Type B pancreatic cell (in vitro differentiated cells): ENCODE measurements at places on chromosomes 6 and 20. TPM values are rescaled to one million over a fixed set of nuclear protein-coding genes. Genes with fewer than 3 reads are reported as not detected.

HLA-DRB5 gene
- 9.2 and 22.1 TPM in 2 replicates for total RNA-seq

TOX2 gene
- 1.5 and 4.7 TPM in 2 replicates for total RNA-seq

SLC17A1 gene
- total RNA-seq: 0.85 and 1.2 TPM in 2 replicates

HS3ST5 gene
- 3.6 and 5.5 TPM in 2 replicates for total RNA-seq

BCAS4 gene
- 6.3 and 9.3 TPM in 2 replicates for total RNA-seq

ADGB gene
- total RNA-seq: 0.31 TPM in 1 of 2 replicates, not detected in the other

DNA sequence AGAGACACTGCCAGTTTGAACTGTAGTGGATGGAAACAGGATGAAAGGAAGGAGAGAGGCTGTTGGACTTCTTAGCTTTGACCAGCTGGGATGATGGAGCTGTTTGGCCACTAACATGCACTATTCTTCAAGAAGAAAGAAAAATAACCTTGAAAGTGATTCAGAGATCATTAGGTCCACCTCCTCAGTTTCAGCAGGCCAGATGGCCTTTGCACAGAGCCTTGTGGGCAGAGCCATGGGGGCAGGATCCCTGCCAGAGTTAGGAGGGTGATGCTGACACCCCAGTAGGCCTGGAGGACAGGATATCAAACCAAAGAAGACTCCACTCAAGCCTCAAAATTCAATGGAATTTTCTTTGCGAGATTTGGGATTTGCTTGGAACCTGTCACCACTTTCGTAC is 74.5 kb upstream of the TMEM181 start:
- no peak overlapping the region for H3K27ac ChIP-seq
- no peaks in the 10 kb centered on the region for H3K4me1 ChIP-seq
- DNase-seq: no peak
- no peaks in the 10 kb centered on the region for H3K27me3 ChIP-seq
- H3K36me3 ChIP-seq: peaks cover 28% of the 10 kb centered on the region

DNA sequence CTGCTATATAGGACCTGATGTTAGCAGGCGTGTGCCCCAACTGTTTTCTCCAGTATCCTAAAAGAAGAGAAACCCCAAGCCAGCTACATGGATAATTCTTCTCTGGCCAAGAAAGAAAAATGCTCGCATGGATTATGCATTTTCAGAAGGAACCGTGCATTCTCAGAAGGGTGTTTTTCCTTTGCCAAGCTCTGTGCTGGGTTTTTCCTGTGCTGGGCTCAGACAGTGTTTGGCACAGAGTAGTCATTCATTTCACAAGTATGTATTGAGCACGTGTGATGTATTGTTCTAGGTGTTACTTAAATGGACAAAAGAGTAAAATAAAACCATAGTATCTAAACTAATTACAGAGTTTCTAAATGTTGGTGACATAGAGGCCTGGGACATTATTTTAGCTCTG is 62.7 kb upstream of the ZNF133 start:
- H3K27ac ChIP-seq: peak overlapping the region; percentile 72
- peaks cover 37% of the 10 kb centered on the region for H3K4me1 ChIP-seq
- H3K36me3 ChIP-seq: no peaks in the 10 kb centered on the region
- H3K4me3 ChIP-seq: peak overlapping the region; percentile 39

DNA sequence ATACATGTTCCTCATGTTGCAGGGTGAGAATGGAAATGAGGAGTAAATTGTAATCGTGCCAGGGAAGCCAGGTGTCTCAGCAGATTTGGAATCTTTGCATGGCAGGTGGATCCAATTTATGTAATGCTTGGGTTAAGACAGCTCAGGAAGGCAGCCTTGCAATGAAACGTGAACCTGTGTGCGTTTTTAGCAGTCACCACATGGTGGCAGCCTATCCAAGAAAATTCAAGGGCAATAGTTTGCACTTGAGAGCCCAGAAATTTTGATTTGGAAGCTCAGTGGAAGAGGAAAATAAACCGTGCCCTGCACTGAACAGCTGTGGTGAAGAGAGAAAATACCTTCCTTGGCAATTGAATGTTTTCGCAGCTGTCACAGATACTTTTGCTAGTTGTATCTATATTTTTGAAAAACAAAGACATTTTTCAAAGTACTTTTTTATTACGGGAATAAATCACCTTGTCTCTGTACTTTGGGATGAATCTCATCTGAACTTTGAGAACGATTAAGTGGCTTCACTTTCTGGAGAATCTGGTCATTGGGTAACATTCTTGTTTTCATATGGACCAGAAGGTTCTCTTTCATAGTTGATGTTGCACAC is 26.5 kb downstream of the MTHFD1L start:
- no peak overlapping the region for H3K4me3 ChIP-seq
- no peaks in the 10 kb centered on the region for H3K27me3 ChIP-seq
- H3K36me3 ChIP-seq: peaks cover 7% of the 10 kb centered on the region
- H3K4me1 ChIP-seq: peaks cover 31% of the 10 kb centered on the region

GRCh38 chr6:130682066-130682465 is 145.1 kb upstream of the SMLR1 start:
- peaks cover 5% of the 10 kb centered on the region for H3K27me3 ChIP-seq
- no peaks in the 10 kb centered on the region for H3K4me1 ChIP-seq
- DNase-seq: no peak

DNA sequence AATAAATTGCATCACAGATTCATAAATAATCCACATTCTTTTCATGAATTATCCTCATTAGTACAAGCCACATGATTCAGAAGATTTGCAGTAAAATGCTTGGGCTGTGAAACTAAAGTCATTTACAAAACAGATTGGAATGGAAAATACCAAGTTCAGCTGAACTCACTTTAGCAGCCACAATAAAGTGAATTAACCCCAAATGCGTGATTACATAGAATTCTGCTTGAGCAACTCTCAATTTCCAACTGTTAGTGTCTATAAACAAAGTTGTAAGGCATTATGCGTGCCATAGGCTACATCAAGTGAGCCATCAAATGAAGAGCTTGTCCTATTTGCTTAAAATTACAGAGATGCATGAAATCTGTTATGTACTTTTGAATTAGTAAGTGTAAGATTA is 60.4 kb upstream of the GFRAL start:
- H3K27me3 ChIP-seq: no peaks in the 10 kb centered on the region
- no peak overlapping the region for H3K4me3 ChIP-seq
- no peak overlapping the region for H3K27ac ChIP-seq

DNA sequence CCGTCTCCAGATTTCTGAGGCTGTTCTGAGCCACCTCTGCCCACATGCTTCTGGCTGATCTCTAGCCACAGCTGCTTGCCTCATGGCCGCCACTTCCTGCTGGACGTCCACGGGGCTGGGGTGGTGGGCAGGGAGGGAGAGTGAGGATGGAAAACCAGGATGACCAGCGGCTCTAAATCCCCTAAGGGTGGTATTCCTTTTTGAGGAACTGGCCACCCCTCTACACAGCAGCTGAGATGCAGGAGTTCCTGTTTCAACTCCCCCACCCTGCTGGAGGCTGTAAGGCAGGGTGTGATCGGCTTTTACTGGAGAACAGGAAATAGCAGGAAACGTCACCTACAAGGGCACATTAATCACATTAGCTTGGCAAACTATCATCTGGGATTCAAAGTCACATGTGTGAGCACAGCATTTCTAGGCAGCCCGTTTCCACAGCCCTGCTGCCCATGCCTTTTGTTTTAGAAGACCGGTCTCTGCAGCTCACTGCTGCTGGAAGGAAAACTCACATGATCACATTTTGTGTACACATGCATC is 181.6 kb upstream of the ECI2 start:
- H3K27ac ChIP-seq: peak overlapping the region; percentile 88
- no peaks in the 10 kb centered on the region for H3K36me3 ChIP-seq
- no peaks in the 10 kb centered on the region for H3K27me3 ChIP-seq
- DNase-seq: no peak
- peaks cover 38% of the 10 kb centered on the region for H3K4me1 ChIP-seq

DNA sequence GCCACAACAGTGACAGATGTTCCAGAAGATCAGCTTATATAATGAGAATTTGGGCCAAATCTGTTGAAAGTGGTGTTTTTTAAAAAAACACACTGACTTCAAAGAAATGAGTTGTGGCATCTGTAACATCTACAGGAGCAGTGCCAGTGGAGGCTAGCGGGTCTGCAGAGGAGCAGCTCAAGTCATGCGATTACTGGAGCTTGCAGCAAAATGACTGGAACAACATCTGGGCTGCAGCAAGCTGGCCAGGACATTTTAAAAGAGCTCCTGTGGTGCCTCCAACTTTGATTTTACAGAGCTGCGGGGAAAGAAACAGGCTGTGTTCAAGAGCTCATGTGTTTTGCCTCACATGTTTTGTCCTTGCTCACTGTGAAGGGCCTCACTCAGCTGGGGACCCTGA is 57.2 kb downstream of the TBX18 start:
- no peaks in the 10 kb centered on the region for H3K4me1 ChIP-seq
- H3K27ac ChIP-seq: no peak overlapping the region
- H3K27me3 ChIP-seq: no peaks in the 10 kb centered on the region
- no peak overlapping the region for H3K4me3 ChIP-seq
- H3K36me3 ChIP-seq: no peaks in the 10 kb centered on the region

- H3K4me1 ChIP-seq: peaks cover 10% of the 10 kb centered on the region
- no peak for DNase-seq
- H3K27me3 ChIP-seq: no peaks in the 10 kb centered on the region
- no peak overlapping the region for H3K4me3 ChIP-seq
- H3K27ac ChIP-seq: no peak overlapping the region
Measured at GRCh38 chr6:37940074-37940847, 120.7 kb downstream of the ZFAND3 start.

DNA sequence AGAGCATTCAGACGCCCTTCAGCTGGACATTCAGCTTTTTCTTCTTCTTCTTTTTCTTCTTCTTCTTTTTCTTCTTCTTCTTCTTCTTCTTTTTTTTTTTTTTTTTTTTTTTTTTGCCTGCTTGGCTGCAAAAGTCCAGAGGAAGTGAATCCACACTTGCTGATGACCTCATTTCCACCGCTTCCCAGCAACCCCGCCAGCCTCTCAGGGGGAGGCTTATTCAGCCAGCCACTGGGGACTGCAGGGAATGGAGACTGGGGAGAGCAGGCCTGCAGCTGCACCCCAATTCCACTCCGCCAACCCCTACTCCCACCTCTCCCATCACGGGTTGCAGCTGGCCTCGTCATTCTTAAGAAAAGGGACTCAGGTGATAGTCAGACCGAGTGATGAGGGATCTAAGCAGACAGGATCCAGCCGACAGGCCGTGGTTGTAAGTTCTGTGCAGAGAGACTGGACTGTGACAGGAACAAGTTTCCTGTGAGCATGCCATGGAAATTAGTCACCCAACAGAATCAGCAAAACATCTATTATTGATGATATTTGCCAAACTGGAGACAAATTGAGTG is 59.0 kb upstream of the QKI start:
- H3K36me3 ChIP-seq: no peaks in the 10 kb centered on the region
- H3K4me3 ChIP-seq: no peak overlapping the region
- no peaks in the 10 kb centered on the region for H3K27me3 ChIP-seq
- no peak for DNase-seq

- no peak for DNase-seq
- peaks cover 8% of the 10 kb centered on the region for H3K4me1 ChIP-seq
- H3K36me3 ChIP-seq: peaks cover 9% of the 10 kb centered on the region
- H3K27ac ChIP-seq: no peak overlapping the region
- no peak overlapping the region for H3K4me3 ChIP-seq
- no peaks in the 10 kb centered on the region for H3K27me3 ChIP-seq
Measured at GRCh38 chr6:138432063-138432356, 28.0 kb downstream of the HEBP2 start.

DNA sequence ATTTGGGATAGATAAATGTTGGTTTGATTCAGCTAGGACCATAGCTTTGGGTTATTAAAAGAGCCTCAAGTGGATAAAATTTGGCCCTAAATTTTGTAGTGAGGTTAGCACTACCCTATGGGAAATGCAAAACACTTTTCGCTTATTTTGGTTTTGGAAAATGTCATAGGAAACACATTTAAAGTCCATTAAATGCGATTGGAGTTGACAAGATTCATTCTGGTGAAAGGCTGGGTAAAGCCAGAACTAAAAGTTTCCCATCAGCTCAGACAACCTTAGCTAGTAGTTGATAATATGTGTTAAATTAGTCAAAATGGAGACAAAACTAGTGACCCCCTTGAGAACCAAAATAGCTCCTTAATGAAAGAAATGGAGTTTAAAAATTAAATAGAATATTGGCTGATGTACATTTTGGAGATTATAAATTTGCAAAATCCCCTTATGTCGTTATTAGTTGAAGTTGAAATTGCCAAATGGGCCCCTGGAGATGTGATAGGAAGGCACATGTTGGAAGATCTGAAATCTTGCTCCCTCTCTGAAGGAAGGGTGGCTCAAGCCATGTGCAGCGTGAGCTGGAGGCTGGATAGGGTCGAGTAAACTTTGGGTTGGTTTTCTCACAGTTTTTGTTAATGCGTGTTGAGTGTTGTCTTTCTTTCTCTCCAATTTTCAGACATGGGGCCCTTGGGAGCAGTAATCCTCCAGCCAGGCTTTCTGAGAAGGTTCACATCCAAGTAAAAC is 72.8 kb downstream of the CD83 start:
- DNase-seq: no peak
- peaks cover 20% of the 10 kb centered on the region for H3K4me1 ChIP-seq
- H3K4me3 ChIP-seq: no peak overlapping the region
- H3K27ac ChIP-seq: no peak overlapping the region
- peaks cover 42% of the 10 kb centered on the region for H3K27me3 ChIP-seq

- DNase-seq: no peak
- peaks cover 12% of the 10 kb centered on the region for H3K36me3 ChIP-seq
- H3K27me3 ChIP-seq: no peaks in the 10 kb centered on the region
- peaks cover 8% of the 10 kb centered on the region for H3K4me1 ChIP-seq
- H3K4me3 ChIP-seq: no peak overlapping the region
- peak overlapping the region; percentile 9 for H3K27ac ChIP-seq
Measured at GRCh38 chr6:38164131-38164481, 344.6 kb downstream of the ZFAND3 start.

DNA sequence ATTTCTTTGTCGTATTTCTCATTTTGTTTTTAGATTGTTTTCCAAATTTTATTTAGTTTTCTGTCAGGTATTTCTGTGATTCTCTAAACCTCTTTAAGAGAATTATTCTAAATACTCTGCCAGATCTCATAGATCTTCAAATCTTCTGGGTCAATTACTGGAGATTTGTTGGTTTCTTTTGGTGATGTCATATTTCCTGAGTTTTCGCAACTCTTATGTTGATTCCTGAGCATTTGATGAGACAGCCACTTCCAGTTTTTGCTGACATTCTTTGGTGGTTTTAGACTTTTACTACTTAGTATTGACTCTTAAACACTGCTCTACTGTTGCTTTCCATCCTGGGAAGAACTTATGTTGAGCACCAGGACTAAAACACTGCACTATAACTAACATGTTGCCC is 21.9 kb downstream of the ADGB start:
- H3K4me1 ChIP-seq: no peaks in the 10 kb centered on the region
- no peaks in the 10 kb centered on the region for H3K36me3 ChIP-seq
- H3K27me3 ChIP-seq: no peaks in the 10 kb centered on the region
- no peak overlapping the region for H3K4me3 ChIP-seq
- no peak for DNase-seq

GRCh38 chr20:53276143-53276542 is 304.0 kb downstream of the TSHZ2 start:
- no peak overlapping the region for H3K27ac ChIP-seq
- H3K36me3 ChIP-seq: peaks cover 29% of the 10 kb centered on the region
- no peak for DNase-seq
- H3K4me3 ChIP-seq: no peak overlapping the region
- no peaks in the 10 kb centered on the region for H3K27me3 ChIP-seq

DNA sequence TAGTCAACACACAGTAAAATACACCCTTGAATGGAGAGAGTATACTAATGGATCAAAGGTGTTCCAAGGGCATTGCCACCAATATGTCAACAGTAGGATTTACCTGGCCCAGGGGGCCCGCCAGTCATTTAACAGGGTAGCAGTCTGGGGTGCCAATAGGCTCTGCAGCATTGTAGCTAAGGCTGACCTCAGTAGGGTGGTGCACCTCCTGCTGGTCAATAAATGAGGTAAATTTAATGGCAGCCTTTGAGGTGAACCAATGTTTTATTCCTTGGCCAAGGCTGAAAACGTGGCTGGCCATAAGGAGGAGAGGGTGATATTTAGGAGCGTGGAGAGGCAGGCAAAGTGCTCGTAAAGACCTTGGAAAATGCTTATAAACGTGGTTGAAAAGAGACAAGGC is 147.2 kb downstream of the RPS12 start:
- no peak overlapping the region for H3K27ac ChIP-seq
- no peak for DNase-seq
- no peaks in the 10 kb centered on the region for H3K36me3 ChIP-seq
- H3K4me3 ChIP-seq: no peak overlapping the region
